ENCODE measurements at places on chromosomes 12 and 14.

- no peak for DNase-seq
These were observed 13.0 kb upstream of the PCED1B start for GRCh38 chr12:47066278-47067025.

GRCh38 chr12:24902511-24903328 is 46.2 kb downstream of the BCAT1 start:
- no peak for DNase-seq

- no peak for DNase-seq
These were observed 210.0 kb downstream of the RASSF9 start for GRCh38 chr12:85626001-85626783.

DNA sequence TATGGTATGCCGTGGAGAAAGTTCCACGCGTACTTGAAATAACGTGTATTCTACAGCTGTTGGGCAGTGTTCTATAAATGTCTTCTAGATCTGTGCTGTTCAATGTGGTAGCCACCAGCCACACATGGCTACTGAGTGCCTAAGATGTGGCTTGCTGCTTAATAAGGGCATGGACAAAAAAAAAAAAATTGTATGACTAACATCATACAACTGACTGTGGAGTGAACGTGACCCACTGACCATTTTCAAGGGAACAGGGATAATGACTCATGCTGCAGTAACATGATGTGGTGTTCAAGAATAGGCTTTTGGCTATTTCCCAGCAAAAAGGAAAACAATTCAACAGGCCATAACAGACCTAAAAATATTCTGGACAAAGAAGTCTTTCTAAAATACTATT is 13.0 kb downstream of the ATG14 start:
- no peak for DNase-seq
